ENCODE measurements at places on chromosomes 12 and 14.

- DNase-seq, result no peak
Observed at GRCh38 chr12:88207921-88208620, 66.0 kb downstream of the TMTC3 start.

DNA sequence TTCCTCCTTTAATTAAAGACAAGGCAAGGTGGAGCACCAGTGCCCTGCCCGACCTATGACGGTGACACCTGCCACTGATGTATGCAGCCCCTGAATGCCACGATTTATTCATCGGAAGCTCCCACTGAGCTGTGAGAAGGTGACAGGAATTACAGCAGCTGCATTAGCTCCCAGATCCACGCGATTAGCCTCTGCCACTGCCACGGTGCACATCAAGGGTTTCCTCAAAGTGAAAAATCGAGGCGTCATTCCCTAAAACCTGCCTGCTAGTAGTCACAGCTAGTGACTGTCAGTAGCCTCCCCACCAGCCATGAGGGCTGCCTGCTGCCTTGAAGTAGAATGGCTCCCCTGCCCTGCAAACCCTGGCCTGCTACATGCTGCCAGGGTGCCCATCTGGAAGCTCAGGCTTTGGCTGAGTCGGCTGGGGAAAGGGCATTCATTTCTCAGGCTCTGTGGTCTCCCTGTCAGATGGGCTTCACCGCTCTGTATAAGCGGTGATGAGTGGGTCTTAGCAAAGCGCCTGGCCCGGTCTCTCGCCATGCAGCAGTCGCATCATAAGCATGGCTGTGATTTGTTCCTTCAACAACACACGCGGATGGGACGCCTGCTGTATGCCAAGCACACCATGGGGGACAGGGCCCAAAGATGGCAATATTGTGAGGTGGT lies 8.2 kb upstream of the BCL11B start:
- no peak for DNase-seq

- DNase-seq, result no peak
Observed at GRCh38 chr14:92560106-92560865, 46.7 kb downstream of the RIN3 start.

- no peak for DNase-seq
Observed at GRCh38 chr12:75852143-75852542, 179.4 kb downstream of the PHLDA1 start.

DNA sequence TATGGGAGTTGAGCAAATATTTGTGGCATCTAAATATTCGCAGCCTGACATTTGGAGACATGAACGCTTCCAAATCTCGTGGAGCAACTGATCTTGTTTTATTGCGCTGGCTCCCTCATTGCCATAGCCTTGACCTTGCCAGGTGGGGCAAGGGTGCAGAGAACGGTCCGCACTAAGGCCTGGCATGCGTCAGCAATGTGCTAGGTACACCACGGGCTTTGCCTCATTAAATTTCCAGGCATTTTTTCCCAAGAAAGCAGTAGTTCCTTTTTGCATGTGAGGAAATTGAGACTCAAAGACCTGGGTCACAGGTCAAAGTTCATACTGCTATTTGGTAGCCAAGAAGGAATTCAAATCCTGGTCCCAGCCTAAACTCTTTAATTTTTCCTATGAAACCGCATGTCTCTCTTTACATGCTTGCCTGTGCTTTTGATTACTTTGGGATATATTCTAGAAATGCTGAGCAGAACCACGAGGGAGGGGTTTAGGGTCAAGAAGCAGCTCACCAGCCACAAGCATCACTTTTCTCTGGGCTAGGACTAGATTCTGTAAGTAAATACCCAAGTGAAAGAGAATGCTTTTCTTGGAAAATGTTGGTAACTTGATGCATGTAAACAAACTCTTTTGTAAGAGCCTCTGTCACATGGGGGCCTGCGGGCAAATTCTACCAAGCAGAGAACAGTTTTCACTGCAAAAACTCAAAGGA lies 891.6 kb downstream of the VRK1 start:
- DNase-seq, result no peak

- DNase-seq, result no peak
Observed at GRCh38 chr12:44099486-44099885, 263.6 kb downstream of the TMEM117 start.

GRCh38 chr12:122820838-122821271 lies 14.4 kb upstream of the HIP1R start:
- DNase-seq, result no peak

DNA sequence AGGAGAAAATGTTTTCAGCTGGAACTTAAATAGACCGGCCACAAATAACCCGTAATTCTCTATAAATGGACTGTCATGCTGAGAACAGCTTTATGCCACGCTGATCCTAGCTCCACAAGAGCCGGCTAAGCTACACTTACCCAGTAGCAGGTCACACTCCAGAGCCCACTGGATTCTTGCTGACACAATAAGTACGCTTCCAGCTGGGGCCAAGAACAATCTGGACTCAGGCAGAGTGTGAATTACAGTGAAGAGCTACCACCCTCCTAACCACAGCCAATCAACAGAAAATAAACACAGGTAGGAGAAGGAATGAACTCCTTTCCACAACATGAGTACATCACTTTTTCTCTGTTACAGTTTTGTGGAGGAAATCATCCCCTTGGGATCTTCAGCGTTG lies 531.3 kb downstream of the GALC start:
- DNase-seq, result peak; percentile 4

DNA sequence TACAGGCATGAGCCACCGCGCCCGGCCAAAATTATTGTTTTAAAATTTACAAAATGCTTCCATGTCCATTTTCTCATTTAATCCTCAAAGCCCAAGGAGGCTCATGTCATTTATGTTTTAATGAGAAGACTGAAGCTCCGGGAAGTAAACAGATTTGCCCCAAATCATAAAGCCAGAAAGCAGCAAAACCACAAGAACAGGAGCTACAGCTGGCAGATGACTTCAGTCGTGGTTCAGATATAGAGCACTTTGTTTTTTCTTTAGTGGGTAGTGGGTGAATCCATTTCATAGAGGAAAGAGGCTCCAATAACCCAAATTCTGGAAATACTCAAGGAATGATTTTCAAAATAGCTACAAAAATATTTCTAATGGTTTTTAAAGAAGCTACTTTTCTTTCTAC lies 45.4 kb upstream of the VPS33A start:
- no peak for DNase-seq

- no peak for DNase-seq
Observed at GRCh38 chr12:85179680-85180270, 100.2 kb upstream of the ALX1 start.

DNA sequence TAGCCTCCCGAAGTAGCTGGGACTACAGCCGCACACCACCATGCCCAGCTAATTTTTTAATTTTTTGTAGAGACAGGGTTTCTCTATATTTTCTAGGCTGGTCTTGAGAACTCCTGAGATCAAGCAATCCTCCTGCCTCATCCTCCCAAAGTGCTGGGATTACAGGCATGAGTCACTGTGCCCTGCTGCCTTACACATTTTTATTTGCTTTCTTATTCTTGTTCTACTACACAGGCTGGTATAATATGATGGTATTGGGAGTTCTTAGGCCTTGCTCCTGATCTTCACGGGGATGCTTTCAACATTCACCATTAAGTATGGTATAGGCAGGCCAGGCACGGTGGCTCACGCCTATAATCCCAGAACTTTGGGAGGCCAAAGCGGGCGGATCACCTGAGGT lies 21.2 kb downstream of the DGLUCY start:
- no peak for DNase-seq

DNA sequence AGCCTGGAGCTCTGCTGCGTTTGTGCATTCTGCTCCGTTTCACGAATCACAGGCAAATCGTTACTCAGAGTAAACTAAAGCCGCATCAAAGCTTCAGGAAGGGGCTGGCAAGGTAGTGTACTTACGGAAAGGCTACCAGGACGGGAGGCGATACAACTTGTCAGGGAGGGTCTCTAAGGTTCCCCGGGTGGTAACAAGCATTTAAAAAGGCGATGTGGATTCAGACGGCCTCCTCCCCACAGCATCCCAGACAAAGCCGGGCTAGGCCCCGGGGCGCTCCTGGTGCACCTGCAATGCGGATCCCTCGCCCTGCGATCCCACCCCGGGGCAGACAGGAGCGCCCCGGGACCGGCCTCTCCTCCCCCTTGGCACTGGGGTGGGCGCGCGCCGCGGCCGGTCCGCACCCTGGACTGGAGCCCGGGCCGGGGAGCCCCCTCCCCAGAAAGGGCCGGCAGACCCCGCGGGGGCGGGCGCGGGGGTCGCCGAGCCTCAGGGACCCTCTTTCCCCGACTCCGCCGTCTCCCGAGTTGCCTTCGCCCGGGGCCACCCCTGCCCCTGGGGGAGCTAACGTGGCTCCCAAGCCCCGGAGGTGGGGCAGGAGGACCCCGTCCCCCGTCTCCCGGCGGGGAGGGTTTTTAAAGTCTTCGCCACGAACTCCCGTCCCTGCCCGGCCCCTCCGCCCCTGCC lies 718 bp downstream of the CCDC92 start:
- no peak for DNase-seq

GRCh38 chr12:40444174-40444573 lies 219.4 kb downstream of the LRRK2 start:
- DNase-seq, result no peak

DNA sequence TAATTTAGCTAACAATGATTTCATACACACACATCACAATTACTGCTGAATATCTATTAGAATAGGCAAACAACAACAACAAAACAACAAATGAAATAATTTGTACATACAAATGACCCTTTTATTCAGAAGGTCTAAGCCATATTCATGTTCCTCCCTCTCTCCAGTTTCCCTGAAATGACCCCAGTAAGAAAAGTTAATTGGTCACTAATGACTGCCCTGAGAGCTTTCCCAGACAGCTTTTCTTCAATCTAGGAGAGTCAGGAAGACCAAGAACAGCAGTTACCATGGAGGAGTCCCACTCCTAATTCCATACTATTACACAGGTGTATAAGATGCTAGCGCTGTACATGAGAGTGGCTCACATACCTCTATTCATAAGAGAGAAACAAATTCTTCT lies 121.2 kb upstream of the GRIP1 start:
- DNase-seq, result no peak

DNA sequence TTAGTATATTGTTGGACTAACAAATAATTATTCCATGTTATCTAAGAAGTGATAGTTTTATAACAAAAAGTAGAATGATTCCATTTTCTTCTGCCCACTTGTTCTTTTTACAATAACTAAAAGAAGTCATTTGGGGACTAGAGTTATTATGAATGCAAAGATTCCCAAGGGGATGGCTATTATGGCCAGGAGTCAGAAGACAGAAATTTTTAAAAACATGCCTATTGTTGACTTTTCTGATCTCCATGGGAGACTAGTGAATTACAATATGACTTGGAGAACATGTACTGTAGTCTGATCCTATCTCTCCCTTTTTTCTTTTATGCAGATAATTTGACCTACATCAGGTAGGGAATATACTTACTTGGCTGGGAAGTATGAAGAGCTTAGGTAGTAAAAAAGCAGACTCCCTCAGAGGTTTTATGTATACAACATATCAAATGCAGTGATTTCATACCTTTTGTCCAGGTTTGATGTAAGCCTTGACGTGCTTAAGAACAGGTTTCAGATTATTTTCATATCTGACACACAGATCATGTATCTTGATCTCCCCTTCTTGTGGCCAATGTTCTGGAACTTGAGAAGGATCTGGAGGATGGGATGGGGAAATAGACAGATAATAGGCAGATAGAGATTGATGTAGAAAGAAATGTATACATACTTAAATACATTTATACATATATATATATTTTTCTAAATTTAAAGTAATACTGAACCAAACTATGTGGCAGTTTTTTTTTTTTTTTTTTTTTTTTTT lies 41.0 kb upstream of the KCNJ8 start:
- no peak for DNase-seq

- no peak for DNase-seq
Observed at GRCh38 chr12:2314492-2314891, 261.7 kb downstream of the CACNA1C start.

DNA sequence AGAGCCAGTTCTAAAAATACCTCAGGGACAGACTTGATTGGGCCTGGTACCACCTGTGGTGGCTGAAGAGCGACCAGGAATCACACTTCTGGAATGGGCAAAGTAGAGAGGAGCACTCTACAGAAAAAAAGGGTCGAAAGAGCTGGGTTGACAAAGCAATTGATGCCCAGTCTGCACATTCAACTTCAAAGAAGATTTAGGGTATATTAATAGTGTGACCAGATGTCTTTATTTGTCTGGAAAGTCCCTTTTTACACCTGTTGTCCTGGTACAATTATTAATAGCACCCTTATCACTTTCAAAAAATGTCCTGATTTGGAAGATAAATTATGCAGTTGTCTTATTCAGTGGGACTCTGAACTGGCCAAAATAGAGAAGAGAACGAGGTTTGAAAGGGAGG lies 137.5 kb downstream of the DYRK2 start:
- DNase-seq, result no peak

DNA sequence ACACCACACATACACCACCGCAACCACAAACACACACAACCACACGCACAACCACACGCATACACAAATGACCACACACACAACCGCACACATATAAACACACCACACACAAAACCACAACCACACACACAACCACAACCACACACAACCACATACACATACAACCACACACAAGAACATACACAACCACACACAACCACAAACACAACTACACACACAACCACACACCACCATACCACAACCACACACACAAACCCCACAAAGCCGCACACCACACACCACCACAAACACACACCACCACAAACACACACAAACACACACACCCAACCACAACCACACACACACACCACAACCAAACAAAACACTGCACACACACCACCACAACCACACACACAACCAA lies 107.5 kb upstream of the FZD10 start:
- no peak for DNase-seq

GRCh38 chr12:93756288-93756687 lies 79.1 kb downstream of the CRADD start:
- DNase-seq, result no peak

- DNase-seq, result no peak
Observed at GRCh38 chr14:63993992-63994391, 141.2 kb downstream of the SYNE2 start.

GRCh38 chr14:84482256-84483071 lies 1047.5 kb upstream of the FLRT2 start:
- DNase-seq, result no peak

- DNase-seq, result no peak
Observed at GRCh38 chr12:14066021-14066420, 84.6 kb upstream of the GRIN2B start.

GRCh38 chr14:58697266-58697929 lies 59.6 kb downstream of the DACT1 start:
- DNase-seq, result no peak

DNA sequence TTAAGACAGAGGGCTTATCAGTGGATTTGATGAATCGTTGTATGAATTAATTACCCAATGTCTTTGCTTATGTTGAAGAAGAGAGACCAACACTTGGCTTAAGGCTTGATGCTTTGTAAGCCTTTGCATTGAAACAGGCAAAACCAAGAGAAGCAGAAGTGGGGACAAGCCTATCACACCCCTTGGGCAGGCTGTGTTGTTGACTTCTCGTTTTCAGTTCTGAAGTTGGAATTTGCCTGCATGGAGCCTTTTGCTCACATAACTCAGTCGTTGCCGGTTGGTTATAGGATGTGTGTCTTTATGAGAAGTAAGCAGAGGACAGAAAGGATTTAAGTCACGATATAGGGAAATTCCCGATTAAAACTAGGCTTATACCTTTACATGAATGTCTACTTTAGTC lies 94.7 kb downstream of the CCDC92 start:
- no peak for DNase-seq
